Stimulated activated CD4-positive, alpha-beta T cell treated with anti-CD3 and anti-CD28 coated beads, Interleukin-2, amount 100 ng/mL, for 24 hours (primary cell): ENCODE measurements at places on chromosomes 11 and 22.

GRCh38 chr11:118928870-118929500, 3.3 kb upstream of the BCL9L start:
- peak; percentile 65 for DNase-seq

GRCh38 chr11:1852877-1853276, at the start of gene LSP1:
TSS of gene LSP1 (plus strand) at chr11:1853084. CDS start at chr11:1853145, 61 bp downstream.
- peak; percentile 83 for DNase-seq

- no peak for DNase-seq
Observed at GRCh38 chr11:74141241-74141695, 29.5 kb downstream of the C2CD3 start.

GRCh38 chr22:50531546-50531961, 1.7 kb upstream of the TYMP start:
- peak; percentile 78 for DNase-seq

DNA sequence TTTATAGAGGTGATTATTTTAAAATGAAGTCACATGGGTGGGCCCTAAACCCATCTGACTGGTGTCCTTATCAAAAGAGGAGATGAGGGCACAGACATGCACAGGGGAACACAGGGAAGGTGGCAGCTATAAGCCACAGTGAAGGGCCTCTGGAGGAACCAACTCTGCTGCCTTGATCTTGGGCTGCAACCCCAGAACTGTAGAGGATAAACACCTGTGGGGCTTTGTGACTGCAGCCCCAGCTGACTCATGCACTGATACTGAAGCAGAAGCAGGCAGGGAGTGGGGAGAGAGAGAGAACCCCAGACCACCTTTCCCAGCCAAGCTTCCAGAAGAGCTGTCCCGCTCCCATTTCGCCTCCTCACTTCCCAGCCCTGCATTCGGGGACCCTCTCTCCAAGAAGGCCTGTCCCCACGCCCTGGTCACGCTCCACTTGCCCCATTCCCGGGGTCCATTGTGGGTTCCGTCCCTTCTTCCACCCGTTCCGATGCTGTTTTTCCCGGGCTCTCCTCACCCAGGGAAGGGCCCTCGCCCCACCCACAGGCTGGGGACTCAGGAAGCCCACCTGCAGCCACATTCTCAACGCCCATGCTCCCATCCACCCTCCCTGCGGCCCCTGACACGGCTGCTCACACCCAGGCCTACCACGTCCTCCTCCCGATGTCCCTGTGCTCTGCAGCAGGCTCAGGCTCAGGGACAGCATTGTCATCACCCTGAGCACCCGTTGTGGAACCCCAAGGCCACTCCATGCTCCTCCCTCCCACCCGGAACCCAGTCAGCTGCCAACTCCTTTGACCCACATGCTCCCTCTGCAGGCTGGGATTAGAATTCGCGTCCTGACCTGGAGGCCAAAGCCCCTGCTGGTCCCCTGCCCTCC, 90.8 kb upstream of the SHANK2 start:
- peak; percentile 31 for DNase-seq

DNA sequence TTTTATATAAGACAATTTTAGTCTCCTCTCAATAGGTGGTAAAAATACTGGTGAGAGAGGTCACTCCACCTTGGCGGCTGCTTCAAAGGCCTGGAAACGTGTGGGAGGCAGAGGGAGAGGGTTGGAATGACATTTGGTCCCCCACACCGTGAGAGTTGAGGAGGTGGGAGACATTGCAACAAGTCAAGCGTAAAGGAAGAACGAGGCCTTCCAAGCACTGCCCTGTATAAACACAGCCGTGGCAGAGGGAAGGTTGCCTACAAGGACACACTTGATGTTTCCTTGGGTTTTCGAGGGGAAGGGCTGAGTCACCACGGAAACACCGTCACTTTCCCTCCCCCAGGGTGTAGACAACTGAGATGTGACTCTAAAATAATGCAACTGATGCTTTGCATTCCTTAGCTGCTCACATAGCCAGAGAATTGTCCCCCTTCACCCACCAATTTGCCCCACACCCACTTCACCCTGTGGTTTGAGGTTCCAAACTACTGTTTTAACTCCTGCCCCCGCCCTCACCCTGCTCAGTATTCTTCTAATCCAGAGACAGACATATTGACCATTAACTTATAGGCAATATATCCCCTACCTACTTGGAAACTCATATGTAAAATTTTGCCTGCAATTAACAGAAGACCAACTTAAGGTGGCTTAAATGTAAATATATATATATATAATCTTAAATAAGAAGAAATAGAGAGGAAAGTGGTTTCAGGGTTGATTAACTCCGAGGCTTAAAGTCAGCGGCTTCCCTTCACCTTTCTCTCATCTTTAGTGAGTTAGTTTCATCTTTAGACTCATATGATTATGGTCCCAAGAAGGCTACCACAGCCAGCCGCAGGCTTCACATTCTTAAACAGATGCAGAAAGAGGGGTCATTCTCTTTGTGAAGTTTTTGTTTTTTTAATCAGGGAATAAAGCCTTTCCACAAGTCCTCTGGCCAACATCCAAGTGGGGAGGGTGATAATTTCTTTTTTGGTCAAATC, 54.1 kb upstream of the BDNF start:
- DNase-seq = no peak

DNA sequence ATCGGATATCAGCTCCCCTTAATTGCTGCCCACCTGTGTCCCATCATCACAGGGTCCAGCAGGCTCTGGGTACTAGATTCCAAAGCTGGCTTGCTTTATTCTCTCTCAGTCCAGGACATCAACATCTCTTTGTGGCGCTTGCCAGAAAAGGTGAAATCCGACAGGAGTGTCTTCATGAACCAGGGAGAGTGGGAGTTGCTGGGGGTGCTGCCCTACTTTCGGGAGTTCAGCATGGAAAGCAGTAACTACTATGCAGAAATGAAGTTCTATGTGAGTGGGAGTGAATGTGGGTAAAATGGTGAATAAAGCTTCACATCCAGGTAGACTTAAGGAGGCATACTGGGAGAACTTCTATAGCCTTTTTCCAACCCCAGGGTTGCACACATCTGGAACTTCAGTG, 11.0 kb downstream of the HTR3A start:
- no peak for DNase-seq

DNA sequence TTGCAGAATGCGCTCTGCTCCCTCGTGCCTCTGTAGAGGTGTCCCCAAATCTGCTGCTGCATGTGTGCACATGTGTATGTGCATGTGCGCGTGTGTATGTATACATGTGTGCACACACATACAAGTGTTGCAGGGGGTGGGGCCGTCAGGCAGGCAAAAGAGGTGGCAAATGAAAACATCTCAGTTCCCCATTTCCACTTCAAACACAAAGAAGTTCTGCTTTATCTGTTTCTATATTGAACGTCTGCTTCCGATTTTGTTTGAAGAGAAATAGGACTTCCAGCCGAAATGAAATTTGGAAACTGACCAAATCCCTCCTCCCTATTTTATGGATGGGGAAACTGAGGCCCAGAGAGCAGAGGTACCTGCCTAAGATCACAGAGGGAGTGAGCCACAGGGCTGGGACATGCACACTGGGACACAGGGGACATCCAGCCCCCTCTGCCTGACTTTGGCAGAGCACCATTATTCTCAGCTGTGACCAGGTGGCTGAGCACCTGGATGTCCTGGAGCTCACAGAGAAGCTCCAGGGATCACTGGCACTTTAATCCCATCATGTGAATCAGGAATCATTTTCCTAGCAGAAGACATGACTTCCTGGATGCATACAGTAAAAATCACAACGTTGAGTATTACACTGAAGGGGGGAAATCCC, 41.2 kb upstream of the ALX4 start:
- no peak for DNase-seq

DNA sequence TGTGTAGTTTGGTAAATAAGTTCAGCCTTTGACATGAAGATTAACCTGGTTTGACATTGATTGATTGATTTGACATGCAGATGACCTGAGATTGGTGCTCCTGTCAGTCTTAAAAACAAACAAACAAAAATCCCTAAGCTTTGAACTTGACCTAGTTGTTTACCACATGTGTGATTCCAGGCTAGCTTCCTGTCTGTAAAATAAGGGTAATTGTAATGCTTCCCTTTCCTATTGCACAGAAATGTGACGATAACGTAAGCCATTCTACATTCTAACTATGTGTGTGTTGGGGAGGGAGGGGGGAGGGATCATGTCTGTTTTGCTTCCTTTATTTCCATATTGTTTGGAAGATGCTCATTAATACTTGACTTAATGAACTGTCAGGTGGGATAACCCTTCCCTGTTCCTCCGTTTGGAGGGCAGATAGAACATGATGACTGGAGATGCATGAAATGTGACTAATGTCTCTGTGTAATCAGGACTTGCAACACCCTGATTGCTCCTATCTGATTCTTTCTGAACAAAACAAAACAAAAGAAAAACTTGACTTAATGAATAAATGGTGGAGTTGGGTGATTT, 106.1 kb upstream of the CLMP start:
- DNase-seq = no peak

DNA sequence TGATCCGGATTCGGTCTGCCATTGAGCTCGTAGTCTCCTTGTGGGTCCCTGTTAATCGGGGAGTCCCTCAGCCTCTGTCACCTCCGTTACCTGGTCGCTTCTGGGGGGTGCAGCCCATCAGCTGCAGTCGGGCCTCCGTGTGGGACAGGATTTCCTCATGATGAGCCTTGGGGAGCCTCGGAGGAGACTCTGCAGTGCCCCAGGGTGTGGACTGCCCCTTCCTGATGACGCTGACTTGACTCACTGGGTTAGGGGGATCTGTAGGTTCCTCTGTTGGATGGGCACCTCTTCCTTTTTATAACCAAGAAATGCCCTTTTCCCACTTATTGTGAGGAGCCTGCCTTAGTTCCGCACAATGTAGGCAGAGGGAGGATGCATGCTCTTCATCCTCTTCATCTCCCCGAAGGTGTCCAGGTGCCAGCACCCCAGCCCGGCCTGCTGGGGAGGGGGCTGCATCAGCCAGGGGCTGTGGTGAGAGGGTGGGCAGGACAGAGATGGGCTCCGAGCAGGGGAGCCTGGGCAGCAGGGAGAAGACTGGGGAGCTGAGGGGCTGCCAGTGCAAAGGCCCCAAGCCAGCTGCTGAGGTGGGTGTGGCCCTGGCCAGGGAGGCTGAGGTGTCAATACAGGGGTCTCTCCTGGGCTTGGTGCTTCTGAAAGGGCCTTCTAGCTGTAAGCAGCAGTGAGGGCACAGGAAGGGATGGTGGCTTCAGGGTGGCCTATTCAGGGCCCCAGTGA, 13.5 kb upstream of the TTLL8 start:
- no peak for DNase-seq
